ENCODE measurements at places on chromosomes 11 and 22.
A peak's percentile ranks its signal among the peaks of the same experiment; 100 is the strongest.

DNA sequence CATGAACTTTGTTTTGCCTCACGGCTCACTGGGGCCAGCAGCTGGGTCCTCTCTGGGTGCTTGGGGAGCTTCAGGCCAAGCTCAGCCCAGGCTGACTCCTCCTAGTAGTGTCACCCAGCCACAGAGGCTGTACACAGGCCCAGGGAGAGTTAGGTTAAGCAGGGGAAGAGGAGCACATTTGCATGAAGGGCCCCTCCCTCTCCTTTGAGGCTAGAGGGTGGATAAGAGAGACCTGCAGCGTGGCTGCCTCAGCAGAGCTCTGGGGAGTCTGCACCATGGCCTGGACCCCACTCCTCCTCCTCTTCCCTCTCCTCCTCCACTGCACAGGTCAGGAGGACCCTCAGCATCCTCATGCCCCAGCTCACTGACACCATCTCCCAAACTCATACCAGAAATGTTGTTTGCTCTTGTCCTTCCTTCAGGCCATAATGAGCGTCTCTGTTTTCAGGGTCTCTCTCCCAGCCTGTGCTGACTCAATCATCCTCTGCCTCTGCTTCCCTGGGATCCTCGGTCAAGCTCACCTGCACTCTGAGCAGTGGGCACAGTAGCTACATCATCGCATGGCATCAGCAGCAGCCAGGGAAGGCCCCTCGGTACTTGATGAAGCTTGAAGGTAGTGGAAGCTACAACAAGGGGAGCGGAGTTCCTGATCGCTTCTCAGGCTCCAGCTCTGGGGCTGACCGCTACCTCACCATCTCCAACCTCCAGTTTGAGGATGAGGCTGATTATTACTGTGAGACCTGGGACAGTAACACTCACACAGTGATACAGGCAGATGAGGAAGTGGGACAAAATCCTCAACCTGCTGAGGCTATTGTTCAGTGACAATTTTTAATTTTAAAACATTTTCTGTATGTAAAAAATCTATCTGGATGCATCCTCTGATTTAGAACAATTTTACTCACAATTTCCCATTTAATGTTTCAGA lies 82.4 kb upstream of the VPREB1 start:
- DNase-seq: no peak

DNA sequence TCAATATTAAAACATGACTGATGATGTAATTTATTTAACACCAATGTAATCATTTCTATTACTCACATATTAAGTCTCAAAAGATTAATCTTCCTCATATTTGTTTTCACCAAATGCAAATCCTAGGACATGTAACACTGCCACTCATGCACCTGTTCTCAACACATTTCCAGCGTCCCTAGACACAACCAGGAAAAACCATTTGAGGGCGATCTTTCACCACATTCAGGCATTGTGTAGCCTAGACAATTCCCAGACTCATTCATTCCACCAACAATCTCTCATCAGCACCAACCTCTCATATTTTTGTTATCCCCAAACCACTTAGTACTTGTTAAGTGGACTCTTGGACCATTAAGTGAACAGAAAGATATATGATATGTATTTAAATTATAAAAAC lies 66.1 kb downstream of the SLC36A4 start:
- DNase-seq: no peak

DNA sequence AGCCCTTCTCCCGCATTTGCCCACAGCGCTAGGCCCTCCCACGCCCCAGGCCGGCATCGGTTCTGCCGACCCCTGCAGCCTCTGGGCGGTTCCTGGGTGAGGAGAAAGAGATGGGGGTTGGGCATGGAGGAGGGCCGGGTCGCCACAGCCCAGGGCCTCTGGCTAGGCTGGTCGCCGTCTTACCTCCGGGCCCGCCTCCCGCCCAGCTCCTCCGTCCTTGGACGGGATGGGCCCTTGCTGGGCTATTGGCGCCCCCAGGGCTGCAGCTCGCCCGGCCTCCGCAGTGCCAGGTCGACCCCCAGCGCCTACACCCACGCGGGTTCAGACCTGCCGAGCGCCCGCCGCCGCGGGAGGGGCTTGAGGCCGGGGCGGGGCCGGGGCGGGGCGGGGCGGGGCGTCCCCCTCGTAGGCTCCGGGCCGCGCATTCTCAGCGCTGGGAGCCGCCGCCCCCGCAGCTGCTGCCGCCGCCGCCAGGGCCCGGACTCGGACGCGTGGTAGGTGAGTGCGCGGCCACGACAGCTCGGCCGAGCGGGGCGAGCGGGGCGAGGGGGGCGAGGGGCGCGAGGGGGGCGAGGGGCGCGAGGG lies at the start of gene CD151:
CD151 (plus strand) TSS at position 424 of the 585 bp plus-strand sequence. CDS start 3,118 bp downstream, outside the sequence.
- DNase-seq: peak; percentile 60

DNA sequence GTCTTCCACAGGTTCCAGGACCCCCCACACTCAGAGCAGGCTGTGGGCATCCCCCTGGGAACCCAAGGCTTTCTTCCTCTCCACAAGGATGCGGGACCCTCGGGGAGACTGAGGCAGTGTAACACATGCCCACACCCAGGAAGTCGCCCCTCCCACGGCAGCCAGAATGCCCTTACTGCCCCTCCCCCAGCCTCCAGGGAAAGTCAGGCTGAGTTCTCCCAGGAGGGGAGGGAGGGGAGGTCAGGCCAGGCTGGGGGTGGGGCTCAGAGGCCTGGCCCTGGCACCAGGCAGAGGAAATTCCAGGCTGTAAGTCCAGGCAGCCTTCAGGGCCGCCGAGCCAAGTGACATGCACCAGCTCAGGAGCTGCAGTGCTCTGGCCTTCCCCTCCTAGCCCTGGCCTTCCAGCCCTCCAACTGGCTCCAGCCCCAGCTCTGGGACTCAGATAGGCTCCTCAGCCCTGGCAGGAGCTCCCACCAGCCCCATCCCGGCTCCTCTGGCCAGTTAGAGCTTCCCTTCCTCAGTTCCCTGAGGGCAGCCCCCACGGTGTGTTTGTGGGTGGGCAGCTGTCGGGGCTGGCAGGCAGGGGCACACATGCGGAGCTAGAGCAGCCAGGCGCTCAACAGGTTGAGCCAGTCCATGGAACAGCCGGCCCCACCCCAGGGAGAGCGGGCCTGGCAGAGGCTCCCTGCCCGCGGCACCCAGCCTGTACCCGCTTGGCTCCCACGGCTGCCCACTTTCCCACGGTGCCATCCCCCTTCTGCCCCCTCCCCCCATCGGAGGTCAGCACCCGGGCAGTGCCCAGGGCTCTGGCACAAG lies 3.6 kb downstream of the BCL9L start:
- peak; percentile 58 for DNase-seq

DNA sequence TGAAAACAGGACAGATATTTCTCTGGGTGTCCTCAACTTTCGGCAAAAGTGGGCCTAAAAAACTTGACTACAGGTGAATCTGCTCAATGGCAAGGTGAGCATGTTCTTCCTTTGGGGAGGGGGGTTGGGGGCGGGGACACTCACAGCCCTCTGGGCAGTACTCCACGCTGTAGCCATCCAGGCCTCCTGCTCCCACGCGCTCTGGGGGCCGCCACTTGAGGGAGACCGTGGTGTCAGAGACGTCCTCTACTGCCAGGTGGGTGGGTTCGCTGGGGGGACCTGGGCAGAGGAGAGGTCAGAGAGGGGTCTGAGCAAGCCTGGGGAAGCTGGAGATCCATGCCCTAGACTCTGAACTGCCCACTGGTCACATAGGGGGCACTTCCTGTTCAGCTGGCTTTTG lies 16.8 kb downstream of the MYBPC3 start:
- DNase-seq: no peak

DNA sequence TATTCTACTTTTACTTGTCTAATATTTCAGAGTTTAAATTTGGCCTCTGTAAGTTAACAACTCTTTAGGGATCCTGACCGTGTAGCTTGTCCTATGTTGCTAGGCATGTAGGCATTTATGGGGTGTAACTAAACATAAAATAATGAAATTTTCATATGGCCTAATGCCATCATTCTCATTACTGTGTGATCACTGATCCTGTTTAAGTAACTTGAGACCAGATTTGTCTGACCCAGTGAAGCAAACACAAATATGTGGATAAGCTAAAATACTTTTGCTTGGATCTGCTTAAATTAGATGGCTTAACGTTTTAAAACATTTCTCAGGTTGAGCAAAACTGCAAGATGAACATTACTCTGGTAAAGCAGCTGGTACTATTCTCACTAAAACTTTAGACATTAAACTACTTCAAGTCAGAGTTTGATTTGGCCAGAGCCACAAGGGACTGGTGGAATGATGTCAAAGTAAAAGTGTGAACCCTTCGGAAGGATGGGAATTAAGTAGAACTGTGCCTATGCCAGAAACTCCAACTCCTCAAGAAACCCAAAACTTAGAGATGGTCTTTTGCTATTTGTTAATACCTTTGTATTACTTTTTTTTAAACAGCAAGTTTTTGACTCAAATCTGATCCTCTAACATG lies 12.5 kb downstream of the QSER1 start:
- DNase-seq: no peak

- no peak for DNase-seq
Observed at GRCh38 chr22:30863081-30863833, 105.3 kb downstream of the MORC2 start.

GRCh38 chr22:45312415-45312814 lies 2.7 kb downstream of the FAM118A start:
- DNase-seq: no peak

DNA sequence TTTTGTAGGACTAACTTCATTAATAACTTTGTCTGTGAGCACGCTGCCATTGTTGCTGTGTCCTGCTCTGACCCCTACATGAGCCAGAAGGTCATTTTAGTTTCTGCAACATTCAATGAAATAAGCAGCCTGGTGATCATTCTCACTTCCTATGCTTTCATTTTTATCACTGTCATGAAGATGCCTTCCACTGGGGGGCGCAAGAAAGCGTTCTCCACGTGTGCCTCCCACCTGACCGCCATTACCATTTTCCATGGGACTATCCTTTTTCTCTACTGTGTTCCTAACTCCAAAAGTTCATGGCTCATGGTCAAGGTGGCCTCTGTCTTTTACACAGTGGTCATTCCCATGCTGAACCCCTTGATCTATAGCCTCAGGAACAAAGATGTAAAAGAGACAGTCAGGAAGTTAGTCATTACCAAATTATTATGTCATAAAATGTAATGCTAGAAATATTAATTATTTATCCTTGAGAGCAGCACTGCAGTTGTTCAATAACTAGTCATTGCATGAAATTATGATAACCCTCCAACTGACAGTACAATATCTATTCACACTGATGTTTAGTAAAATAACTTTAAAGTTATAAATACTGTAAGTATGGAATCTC lies 46.4 kb upstream of the OR5D13 start:
- no peak for DNase-seq

DNA sequence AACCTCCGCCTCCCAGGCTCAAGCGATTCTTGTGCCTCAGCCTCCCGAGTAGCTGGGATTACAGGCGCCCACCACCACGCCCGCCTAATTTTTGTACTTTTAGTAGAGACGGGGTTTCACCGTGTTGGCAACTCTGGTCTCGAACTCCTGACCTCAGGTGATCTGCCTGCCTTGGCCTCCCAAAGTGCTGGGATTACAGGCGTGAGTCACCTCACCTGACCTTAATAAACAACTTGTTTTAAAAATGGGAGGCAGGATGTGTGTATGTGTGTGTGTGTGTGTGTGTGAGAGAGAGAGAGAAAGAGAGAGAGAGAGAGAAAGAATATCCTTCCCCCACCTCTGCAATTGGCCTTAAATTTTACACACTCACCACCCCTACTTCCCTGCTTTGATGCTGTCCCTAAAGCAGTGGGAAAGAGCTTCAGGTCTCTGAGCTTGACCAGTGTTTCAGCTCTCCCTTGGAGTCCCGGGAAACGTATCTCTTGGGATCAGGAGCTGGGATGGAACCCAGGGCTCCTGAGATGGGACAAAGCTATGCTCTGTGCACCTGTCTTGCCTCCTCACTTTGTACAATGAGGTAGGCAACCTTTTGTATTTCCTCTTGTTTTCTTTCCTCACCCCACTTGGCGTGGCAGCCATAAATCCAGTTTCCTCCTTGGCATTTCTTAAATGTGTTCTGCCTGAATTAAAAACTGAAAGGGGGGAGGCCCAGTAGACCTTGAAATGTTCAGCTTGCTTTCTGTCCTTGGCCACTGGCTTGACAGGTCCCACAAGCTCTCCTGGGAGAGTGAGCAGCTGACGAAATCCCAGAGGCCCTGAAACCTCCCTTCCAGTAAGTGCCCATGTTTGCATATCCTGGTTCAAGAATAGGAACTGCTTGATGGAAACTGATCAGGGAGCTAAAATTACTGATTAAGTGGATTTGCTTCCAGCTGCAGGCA lies 17.8 kb upstream of the XBP1 start:
- DNase-seq: no peak

- DNase-seq: no peak
Observed at GRCh38 chr11:2574043-2574552, 125.7 kb downstream of the KCNQ1OT1 start.

- peak; percentile 68 for DNase-seq
Observed at GRCh38 chr11:111960916-111961315, 23.8 kb downstream of the DIXDC1 start.

- peak; percentile 71 for DNase-seq
Observed at GRCh38 chr11:2419638-2420501, 19.3 kb downstream of the TSSC4 start.

GRCh38 chr11:57354699-57355098 lies 16.5 kb downstream of the P2RX3 start:
- DNase-seq: no peak

DNA sequence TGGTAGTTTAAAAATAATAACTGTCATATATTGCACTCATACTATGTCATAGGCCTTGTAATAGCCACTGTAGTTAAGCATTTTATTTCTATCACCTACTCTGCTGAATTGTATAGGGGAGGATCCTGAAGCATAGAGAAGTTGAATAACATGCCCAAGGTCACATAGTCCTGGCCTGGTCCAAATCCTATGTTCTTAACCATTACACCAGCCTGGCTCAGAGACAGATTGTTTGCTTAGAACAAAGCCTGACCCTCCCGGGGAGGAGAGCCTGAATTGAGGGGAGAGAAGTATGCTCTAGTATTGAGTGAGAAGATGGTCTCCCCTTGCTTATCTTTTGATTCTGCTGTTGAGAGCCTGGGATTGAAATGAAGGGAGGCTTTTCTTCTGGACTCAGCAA lies 2.2 kb downstream of the NEU3 start:
- no peak for DNase-seq

GRCh38 chr11:65279741-65280440 lies 18.1 kb downstream of the POLA2 start:
- DNase-seq: peak; percentile 87

GRCh38 chr22:21921729-21922128 lies 30.9 kb downstream of the PPM1F start:
- no peak for DNase-seq

GRCh38 chr11:119094816-119095065 lies 6.9 kb downstream of the DPAGT1 start:
- peak; percentile 77 for DNase-seq

DNA sequence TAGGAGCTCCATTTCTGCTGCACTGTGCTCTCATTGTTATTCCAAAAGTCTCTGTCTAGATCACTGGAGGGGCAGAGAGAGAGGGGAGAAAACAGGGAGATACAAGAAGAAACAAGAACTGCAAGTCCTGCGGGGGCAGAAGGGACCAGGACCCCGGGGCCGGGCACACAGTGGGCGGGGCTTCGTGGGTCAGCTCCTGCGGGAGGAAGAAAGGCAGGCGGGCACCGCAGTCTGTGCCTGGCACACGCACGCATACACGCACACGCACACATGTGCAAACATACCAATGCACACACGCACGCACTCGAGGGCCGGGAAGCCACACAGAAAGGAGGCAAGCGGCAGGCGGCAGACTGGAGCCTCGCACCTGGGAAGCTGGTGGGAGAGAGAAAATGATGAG lies 33.6 kb downstream of the SYT7 start:
- DNase-seq: no peak

All from SW480 (cell line).